ENCODE measurements at places on chromosomes 3 and 15. TPM values are rescaled to one million over a fixed set of nuclear protein-coding genes. Genes with fewer than 3 reads are reported as not detected.

SPATA12 gene
- 0.13 TPM for total RNA-seq

LYSMD2 gene
- total RNA-seq, result 4.4 TPM

TEX55 gene
- total RNA-seq, result not detected

IQCF5 gene
- total RNA-seq, result not detected

CTXN2 gene
- not detected for total RNA-seq

FSIP1 gene
- total RNA-seq, result 0.16 TPM

ALS2CL gene
- total RNA-seq, result 3.3 TPM

NOX5 gene
- 0.16 TPM for total RNA-seq

STRIT1 gene
- total RNA-seq, result not detected

POU1F1 gene
- total RNA-seq, result not detected

APEH gene
- 148 TPM for total RNA-seq
